ENCODE measurements at places on chromosomes 2 and 18. TPM values are rescaled to one million over a fixed set of nuclear protein-coding genes. Genes with fewer than 3 reads are reported as not detected.

GRCh38 chr18:36460324-36460850, 162.9 kb downstream of the FHOD3 start:
- no peak for DNase-seq

BCL11A gene
- total RNA-seq, result 29.1 TPM

ZNF532 gene
- total RNA-seq, result 217 TPM

SIGLEC15 gene
- not detected for total RNA-seq

ASB18 gene
- not detected for total RNA-seq

IL1RN gene
- not detected for total RNA-seq

GRCh38 chr2:6954586-6954985, 37.4 kb downstream of the RNF144A start:
- no peak for DNase-seq

DNA sequence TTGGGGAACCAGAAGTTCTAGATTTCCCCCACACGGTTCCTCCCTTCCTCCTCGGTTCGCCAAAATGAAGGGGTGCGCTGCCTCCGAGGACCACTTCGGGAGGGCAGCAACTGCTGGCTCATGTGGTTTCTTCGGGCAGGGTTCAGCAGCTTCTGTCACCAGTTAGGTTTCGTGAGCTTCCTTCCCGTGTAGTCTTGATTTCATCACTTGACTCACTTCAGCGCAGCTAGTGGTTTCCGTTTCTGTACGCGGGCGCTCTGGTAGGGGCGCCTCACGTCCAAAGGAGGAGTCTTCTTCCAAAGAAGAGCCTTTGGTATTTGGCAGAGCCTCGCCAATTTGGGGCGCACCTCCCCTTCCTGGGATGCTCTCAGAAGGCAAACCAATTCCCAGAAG, 485 bp upstream of the GALNT3 start:
- peak; percentile 15 for DNase-seq

Data from glutamatergic neuron (in vitro differentiated cells).